Bronchial epithelial cell (primary cell): ENCODE measurements at places on chromosomes 12 and 14. TPM values are rescaled to one million over a fixed set of nuclear protein-coding genes. Genes with fewer than 3 reads are reported as not detected.

The ZFHX2 gene
- 0.13 and 0.26 TPM in 2 replicates for total RNA-seq

The TSPAN8 gene
- 0.26 TPM in 1 of 2 replicates, not detected in the other for total RNA-seq

The HNRNPC gene
- total RNA-seq = 870 and 967 TPM in 2 replicates

The CRIP1 gene
- 1.5 TPM in 1 of 2 replicates, not detected in the other for total RNA-seq

The ADAM21 gene
- total RNA-seq = under 0.01 and 0.13 TPM in 2 replicates

The CACNA2D4 gene
- 0.13 TPM in 1 of 2 replicates, not detected in the other for total RNA-seq

The CCNK gene
- 18.4 and 43.3 TPM in 2 replicates for total RNA-seq

The CCDC38 gene
- total RNA-seq = 0.13 TPM in 1 of 2 replicates, not detected in the other

The IFI27 gene
- total RNA-seq = 15.2 and 20.5 TPM in 2 replicates

The RTL1 gene
- not detected in 2 replicates for total RNA-seq

The CYP27B1 gene
- total RNA-seq = 0.77 and 3.9 TPM in 2 replicates

The VRTN gene
- total RNA-seq = not detected in 2 replicates

The RNASE3 gene
- total RNA-seq = not detected in 2 replicates

The ANKRD9 gene
- total RNA-seq = 34.8 and 36.1 TPM in 2 replicates

The SERPINA1 gene
- 0.26 and 0.51 TPM in 2 replicates for total RNA-seq

The CYP46A1 gene
- total RNA-seq = 0.13 TPM in 1 of 2 replicates, not detected in the other

The KRT74 gene
- 0.13 TPM in 1 of 2 replicates, not detected in the other for total RNA-seq

The CLEC2D gene
- 1.9 and 2.6 TPM in 2 replicates for total RNA-seq

The DNAI7 gene
- 0.13 TPM in 1 of 2 replicates, not detected in the other for total RNA-seq

The TAS2R42 gene
- total RNA-seq = not detected in 2 replicates

The HCAR1 gene
- under 0.01 and 0.13 TPM in 2 replicates for total RNA-seq

The KRT7 gene
- 532 and 895 TPM in 2 replicates for total RNA-seq

The HIP1R gene
- total RNA-seq = 36.1 TPM in 2 replicates

The WNT1 gene
- total RNA-seq = not detected in 2 replicates

The FAM222A gene
- under 0.01 TPM in 1 of 2 replicates, not detected in the other for total RNA-seq

The MAP3K9 gene
- 11.6 and 13.8 TPM in 2 replicates for total RNA-seq
